ENCODE measurements at places on chromosomes 4 and X.

DNA sequence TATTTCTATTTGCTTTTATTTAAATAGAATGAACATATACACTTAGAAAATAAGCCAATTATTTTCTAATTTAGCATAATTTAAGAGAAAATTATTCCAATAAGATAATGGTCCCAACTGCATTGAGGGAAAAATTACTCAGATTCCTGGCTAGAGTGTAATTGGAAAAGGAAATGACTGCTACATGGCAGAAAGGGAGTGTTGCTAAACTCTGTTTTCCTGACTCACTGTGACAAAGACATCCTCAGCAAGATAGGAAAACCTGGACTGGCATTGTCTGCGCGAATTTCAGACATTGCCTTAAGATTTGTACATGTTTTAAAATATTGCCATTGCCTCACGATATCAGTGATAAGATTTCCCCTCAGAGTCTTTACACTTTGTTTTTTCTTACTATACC, 8.2 kb downstream of the TNIP3 start:
- no peak for DNase-seq

GRCh38 chr4:150182794-150183193, 104.5 kb downstream of the DCLK2 start:
- no peak for DNase-seq

DNA sequence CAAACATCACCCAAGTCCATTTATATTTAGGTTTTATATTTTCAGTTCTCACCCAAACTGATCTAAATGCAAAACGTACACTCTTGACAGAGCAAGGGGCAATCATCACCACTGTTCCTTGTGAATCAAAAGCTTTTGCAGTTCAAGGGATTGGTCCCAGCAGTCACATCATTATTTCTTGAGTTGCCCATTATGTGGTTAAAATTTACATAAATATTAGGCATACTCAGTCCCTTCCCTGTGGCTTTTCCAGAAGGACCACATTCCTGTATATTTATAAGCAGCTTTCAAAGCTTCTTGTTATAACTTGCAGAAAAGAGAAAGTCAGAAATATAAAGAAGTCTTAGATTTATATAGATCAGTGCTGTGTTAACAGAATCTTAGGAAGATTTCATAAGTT, 224.4 kb downstream of the CLCN4 start:
- no peak for DNase-seq

DNA sequence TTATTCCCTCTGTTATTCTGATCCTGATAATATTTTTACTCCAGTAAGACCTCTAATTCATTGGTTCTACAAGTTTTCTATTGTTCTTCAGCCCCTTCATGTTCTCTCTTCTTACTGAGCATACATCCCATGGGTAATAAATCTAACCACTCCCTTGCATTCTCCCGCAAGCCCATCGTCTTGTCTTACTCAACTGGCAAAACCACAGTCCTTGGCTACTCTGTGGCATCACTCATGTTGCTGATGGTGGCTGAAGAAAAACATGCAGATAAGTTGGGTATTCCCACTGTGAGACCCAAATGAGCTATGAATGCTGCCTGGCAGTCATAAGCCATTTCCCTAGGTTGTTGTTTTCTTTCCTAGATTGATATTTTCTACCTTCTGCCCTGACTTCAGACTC, 402.2 kb upstream of the AADAT start:
- DNase-seq = no peak

DNA sequence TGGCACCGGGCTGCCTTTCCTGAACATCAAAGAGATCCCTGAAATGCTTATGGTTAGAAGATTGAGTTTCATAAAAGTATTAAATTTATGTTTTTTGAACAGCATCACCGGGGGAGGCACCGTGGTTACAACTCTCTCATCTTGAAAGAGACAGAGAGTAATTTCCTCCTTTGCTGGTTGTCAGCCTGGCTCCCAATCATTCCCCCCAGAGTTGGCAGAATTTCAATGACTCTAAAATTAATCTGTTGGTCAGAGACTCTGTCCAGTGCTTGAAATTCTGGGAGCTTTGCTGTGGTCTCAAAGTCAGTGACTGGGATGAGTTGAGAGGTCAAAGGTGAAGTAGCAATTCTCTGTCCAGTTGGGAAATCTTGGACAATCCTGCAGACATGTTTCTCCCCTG, 135.9 kb downstream of the RAB28 start:
- DNase-seq = no peak

- no peak for DNase-seq
These were observed 123.4 kb downstream of the COL25A1 start for GRCh38 chr4:109179061-109179460.

- DNase-seq = no peak
These were observed 20.7 kb downstream of the SPANXC start for GRCh38 chrX:141221611-141222010.

- DNase-seq = no peak
These were observed 30.4 kb upstream of the RPL34 start for GRCh38 chr4:108589961-108590360.

DNA sequence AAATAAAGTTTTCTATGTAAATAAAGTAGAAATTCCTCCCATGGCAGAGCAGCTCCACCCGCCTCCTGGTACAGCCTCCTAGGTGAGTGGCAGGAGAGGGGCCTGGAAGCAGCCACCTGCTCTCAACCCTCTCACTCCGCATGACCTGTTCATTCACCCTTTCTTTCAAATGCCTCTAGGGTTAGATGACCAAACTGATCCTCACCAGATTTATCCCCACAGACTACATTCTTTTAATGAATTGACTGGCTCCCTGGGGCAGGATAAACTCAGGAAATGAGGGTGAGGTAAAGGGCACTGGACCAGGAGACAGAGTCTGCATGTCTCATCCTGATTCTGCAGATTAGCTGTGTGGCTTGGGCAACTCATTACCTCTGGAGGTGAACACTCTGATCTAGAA, 32.6 kb upstream of the NKX6-1 start:
- no peak for DNase-seq

DNA sequence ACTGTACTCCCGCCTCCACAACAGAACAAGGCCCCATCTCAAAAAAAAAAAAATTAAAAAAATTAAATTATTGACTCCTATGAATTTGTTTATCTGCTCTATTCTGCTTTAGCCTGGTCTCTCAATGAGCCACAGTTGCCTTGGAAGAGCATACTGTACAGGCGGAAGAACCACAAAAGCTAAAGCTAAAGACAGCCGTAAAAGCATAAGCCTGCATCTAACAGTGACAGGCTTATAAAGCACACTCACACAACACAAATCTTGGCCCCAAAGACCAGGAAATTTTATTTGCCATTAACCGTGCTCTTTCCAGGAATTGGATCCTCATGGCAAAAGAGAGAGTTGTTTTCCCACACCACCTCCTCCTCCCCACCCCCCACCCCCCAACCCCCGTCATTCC, 53.5 kb upstream of the KLF3 start:
- no peak for DNase-seq

- DNase-seq = no peak
These were observed 131.4 kb upstream of the FRG1 start for GRCh38 chr4:189809241-189809735.

- no peak for DNase-seq
These were observed 496.3 kb downstream of the PDGFC start for GRCh38 chr4:156475322-156475721.

- no peak for DNase-seq
These were observed 119.3 kb downstream of the AFF1 start for GRCh38 chr4:87053802-87054767.

DNA sequence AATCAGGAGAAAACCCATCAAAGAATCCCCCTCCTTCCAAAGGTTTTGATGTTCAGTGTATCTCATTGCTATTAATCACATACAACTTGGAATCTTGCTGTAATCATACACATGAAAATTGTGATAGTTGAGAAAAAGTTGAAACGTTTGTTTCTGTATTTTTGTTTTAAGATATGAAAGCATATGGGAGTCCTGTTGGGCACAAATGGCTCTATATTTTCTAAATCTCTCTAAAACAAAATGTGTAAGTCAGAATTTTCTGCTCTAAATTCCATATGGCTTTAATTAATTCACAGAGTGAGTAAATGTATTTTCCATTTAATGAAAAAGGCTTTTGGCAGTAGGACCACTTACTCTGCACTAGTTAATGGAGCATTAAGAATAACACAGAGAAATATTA, 140.2 kb downstream of the MOSPD2 start:
- DNase-seq = no peak

All from activated T-helper 1 cell treated with anti-CD3 and anti-CD28 coated beads, Interleukin-2, amount 50 U/mL, for 16 hours (primary cell).